Small intestine (tissue), 16 donors: ENCODE measurements at places on chromosomes 13 and 19.

GRCh38 chr13:97752961-97753668, 200.4 kb upstream of the IPO5 start:
- no peaks in the 10 kb centered on the region for H3K27me3 ChIP-seq
- H3K27ac ChIP-seq = no peak overlapping the region
- no peak for DNase-seq
- H3K4me3 ChIP-seq = no peak overlapping the region
- H3K4me1 ChIP-seq = no peaks in the 10 kb centered on the region

DNA sequence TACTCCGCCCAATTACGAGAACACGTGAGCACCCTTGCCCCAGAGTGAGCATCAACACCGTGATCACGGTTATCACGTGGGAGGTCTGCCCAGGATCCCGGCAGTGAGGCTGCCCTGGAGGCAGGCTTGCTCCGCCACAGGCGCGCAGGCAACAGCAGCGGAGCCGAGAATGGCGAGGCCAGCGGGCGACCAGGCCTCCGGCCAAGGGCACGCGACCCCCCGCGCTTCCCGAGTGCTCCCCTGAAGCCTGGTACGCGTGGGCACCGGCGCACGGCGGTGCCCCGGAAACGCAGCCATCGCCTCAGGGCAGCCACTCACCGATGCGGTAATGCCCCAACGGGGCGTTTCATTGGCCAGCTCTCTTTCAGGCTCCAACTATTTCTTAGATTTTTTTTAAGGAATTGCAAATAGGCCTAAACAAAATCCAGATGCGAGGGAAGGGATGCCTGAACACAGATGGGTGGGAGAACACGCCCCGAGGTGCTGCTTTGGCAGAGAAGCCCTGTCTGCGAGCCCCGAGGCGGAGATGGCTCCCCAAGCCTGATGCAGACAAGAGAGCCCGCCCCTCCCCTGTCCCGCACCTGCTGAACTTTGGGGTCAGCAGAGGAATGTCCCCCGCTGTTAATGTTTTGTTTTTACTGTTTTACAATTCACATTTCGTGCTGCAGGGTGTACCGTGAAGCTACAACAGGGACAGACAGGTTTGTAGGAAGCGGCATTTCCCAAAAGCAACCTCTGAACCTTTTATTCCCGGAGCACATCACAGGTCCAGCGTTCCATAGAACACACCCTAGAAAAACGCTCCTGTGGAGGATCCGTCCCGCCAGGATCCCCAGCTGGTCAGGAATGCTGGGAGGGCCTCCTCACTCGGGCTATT, 132.7 kb downstream of the ZDHHC20 start:
- no peaks in the 10 kb centered on the region for H3K4me1 ChIP-seq
- no peaks in the 10 kb centered on the region for H3K36me3 ChIP-seq
- peak overlapping the region; percentile 37 for H3K4me3 ChIP-seq
- H3K27me3 ChIP-seq = no peaks in the 10 kb centered on the region
- DNase-seq = peak; percentile 30
- H3K27ac ChIP-seq = no peak overlapping the region

- no peak for DNase-seq
- no peaks in the 10 kb centered on the region for H3K4me1 ChIP-seq
- H3K27ac ChIP-seq = no peak overlapping the region
- no peaks in the 10 kb centered on the region for H3K27me3 ChIP-seq
- no peaks in the 10 kb centered on the region for H3K36me3 ChIP-seq
These were observed 387.8 kb upstream of the GPC6 start for GRCh38 chr13:92838786-92839185.

GRCh38 chr19:44164327-44164672, 600 bp upstream of the ZNF226 start:
- peaks cover 3% of the 10 kb centered on the region for H3K4me1 ChIP-seq
- H3K4me3 ChIP-seq = peak overlapping the region; percentile 69
- H3K27me3 ChIP-seq = no peaks in the 10 kb centered on the region
- H3K27ac ChIP-seq = peak overlapping the region; percentile 92
- peaks cover 11% of the 10 kb centered on the region for H3K36me3 ChIP-seq
- no peak for DNase-seq

GRCh38 chr19:38317104-38317612, 1.4 kb upstream of the YIF1B start:
- no peaks in the 10 kb centered on the region for H3K27me3 ChIP-seq
- H3K36me3 ChIP-seq = no peaks in the 10 kb centered on the region
- DNase-seq = no peak
- no peak overlapping the region for H3K4me3 ChIP-seq

DNA sequence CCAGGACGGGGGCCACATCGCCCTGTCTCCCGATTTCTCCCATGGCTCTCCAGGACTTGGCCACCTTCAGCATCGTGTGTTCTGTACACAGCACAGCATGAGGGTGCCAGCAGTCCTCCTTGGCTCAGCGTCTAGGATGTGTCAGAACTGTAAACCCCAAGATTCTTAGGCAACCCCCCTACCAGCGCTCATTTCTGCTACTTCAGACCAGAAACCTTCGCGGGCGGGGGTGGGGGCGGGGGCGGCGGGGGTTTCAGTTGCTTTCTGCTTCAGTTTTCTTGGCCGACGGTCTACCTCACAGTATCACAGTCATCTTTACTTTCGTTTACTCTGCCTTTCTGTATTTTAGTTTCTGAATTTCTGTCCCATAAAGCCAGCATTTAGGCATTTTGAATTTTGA, 82.4 kb downstream of the GGACT start:
- no peak overlapping the region for H3K27ac ChIP-seq
- no peaks in the 10 kb centered on the region for H3K4me1 ChIP-seq
- peak overlapping the region; percentile 3 for H3K4me3 ChIP-seq
- DNase-seq = no peak
- no peaks in the 10 kb centered on the region for H3K27me3 ChIP-seq

DNA sequence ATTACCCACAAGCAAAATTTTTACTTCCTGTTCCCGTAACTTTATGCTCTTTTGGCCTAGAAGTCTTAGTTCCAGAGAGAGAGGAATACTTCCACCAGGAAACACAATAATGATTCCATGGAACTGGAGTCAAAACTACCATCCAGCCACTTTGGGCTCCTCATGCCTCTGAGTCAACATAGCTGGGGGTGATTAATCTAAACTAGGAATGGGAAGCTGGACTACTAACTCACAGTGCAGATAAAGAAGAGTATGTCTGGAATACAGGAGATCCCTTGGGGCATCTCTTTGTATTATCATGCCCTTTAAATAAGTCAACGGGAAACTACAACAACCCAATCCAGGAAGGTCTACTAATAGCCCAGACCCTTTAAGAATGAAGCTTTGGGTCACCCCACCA, 8.9 kb upstream of the ELF1 start:
- peaks cover 19% of the 10 kb centered on the region for H3K36me3 ChIP-seq
- H3K27me3 ChIP-seq = no peaks in the 10 kb centered on the region
- H3K27ac ChIP-seq = no peak overlapping the region

DNA sequence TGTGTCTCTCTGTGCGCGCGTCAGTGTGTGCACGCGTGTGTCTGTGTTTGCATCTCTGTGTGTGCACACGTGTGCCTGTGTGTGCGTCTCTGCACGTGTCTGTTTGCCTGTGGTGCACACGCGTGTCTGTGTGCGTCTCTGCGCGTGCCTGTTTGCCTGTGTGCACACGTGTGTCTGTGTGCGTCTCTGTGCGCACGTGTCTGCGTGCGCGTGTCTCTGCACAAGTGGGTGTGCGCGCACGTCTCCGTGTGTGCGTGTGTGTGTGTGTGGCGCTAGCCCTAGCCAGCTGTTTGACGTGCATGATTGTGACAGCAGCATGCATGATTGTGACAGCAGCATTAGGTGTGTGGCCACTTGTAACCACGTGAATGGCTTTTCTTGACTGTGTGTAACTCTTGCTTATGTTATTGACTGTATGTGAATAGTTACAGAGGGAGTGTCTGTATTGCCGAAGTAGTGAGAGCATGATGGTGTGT, 31.1 kb downstream of the ZNF146 start:
- H3K4me3 ChIP-seq = peak overlapping the region; percentile 29
- no peak overlapping the region for H3K27ac ChIP-seq
- no peaks in the 10 kb centered on the region for H3K4me1 ChIP-seq
- no peak for DNase-seq

DNA sequence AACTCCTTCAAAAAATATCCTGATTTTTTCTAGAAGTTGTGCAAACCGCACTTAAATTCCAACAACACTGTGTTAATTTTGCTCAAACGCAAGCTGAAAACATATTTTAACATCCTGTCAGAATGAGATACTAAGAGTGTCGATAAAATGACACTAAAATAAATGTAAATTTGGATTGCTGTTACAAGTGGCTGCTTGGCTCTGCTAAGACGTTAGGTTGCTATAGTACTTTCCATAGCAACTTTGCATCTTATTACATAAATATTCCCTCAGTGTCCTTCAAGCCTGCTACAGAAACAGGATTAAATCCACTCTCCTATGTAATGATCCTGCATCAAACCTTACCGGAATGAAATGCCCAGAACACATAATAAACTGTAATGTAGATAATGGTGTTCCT, 292.1 kb downstream of the DNAJC15 start:
- DNase-seq = no peak
- H3K27ac ChIP-seq = no peak overlapping the region
- H3K36me3 ChIP-seq = no peaks in the 10 kb centered on the region
- no peak overlapping the region for H3K4me3 ChIP-seq

GRCh38 chr19:39351537-39352064, 9.4 kb downstream of the SAMD4B start:
- H3K36me3 ChIP-seq = peaks cover 4% of the 10 kb centered on the region
- H3K27me3 ChIP-seq = no peaks in the 10 kb centered on the region
- no peak overlapping the region for H3K27ac ChIP-seq
- no peaks in the 10 kb centered on the region for H3K4me1 ChIP-seq

DNA sequence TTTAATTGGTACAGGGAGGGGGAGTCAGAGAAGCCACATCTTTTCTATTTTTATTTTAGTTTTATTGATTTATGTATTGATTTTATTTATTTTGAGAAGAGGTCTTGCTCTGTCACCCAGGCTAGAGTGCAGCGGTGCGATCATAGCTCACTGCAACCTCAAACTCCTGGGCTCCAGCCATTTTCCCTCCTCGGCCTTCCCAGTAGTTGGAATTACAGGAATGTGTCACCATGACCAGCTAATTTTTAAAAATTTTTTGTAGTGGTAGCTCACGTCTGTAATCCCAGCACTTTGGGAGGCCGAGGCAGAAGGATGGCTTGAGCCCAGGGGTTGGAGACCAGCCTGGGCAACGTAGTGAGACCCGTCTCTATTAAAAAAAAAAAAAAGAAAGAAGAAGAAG, 4.1 kb downstream of the IL27RA start:
- no peaks in the 10 kb centered on the region for H3K27me3 ChIP-seq
- H3K27ac ChIP-seq = no peak overlapping the region
- H3K36me3 ChIP-seq = peaks cover 9% of the 10 kb centered on the region
- H3K4me1 ChIP-seq = no peaks in the 10 kb centered on the region
- H3K4me3 ChIP-seq = no peak overlapping the region
- no peak for DNase-seq

DNA sequence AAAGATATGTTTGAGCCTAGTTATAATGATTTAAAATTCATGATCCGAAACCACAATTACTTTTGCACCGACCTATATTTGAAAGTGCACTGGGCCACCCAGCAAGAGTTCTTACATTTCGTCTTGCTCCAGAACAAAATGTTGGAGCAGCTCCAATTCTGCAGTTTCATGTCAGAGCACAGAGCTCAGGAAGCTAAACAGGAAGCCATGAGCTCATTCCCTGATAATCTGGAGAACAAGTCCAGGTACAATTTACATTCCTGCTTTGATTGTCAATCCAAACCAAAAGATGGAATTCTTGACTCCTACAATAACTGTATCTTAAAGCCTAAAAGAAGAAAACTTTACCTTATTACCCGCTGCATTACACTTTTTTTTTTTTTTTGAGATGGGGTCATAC, 131.8 kb downstream of the KCTD12 start:
- no peak overlapping the region for H3K27ac ChIP-seq
- no peaks in the 10 kb centered on the region for H3K36me3 ChIP-seq
- no peaks in the 10 kb centered on the region for H3K27me3 ChIP-seq
- no peak for DNase-seq
- H3K4me3 ChIP-seq = no peak overlapping the region
- no peaks in the 10 kb centered on the region for H3K4me1 ChIP-seq

- DNase-seq = peak; percentile 19
- H3K27me3 ChIP-seq = no peaks in the 10 kb centered on the region
- H3K36me3 ChIP-seq = no peaks in the 10 kb centered on the region
These were observed 7.2 kb downstream of the ABHD13 start for GRCh38 chr13:108225440-108225839.

DNA sequence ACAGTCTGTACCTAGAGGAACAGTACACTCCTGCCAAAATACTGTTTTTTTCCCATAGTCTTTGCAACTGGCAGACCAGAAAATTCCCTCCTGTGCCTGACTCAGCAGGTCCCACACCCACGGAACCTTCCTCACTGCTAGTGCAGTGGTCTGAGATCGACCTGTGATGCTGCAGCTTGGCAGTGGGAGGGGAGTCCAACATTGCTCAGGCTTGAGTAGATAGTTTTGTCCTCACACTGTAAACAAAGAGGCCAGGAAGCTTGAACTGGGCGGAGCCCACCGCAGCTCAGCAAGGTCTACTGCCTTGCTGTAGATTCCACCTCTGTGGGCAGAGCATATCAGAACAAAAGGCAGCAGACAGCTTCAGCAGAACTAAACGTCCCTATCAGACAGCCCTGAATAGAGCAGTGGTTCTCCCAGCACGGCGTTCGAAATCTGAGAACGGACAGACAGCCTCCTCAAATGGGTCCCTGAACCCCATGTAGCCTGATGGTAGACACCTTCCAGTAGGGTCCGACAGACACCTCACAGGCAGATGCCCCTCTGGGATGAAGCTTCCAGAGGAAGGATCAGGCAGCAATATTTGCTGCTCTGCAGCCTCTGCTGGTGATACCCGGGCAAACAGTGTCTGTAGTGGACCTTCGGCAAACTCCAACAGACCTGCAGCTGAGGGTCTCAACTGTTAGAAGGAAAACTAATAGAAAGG, 92.7 kb downstream of the SUCLA2 start:
- no peaks in the 10 kb centered on the region for H3K27me3 ChIP-seq
- no peaks in the 10 kb centered on the region for H3K36me3 ChIP-seq
- H3K4me1 ChIP-seq = no peaks in the 10 kb centered on the region
- no peak overlapping the region for H3K4me3 ChIP-seq

DNA sequence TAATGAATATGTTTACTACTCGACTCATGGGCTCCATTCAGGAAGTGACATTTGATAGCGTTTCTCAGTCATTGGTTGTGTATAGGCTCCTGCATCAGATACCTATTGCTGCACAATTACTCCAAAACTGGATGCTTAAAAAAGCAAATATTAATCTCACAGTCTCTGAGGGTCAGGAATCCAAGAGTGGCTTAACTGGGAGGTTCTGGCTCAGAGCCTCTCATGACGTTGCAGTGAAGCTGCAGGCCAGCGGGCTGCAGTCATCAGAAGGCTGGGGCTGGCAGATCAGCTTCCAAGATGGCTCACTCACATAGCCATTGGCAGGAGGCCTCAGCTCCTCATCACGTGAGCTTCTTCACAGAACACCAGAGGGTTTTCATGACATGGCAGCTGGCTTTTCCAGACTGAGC, 525.1 kb upstream of the NBEA start:
- no peaks in the 10 kb centered on the region for H3K36me3 ChIP-seq
- H3K27ac ChIP-seq = no peak overlapping the region
- H3K27me3 ChIP-seq = no peaks in the 10 kb centered on the region
- no peak for DNase-seq
- H3K4me3 ChIP-seq = no peak overlapping the region
